ENCODE measurements at places on chromosomes 1 and 21.

DNA sequence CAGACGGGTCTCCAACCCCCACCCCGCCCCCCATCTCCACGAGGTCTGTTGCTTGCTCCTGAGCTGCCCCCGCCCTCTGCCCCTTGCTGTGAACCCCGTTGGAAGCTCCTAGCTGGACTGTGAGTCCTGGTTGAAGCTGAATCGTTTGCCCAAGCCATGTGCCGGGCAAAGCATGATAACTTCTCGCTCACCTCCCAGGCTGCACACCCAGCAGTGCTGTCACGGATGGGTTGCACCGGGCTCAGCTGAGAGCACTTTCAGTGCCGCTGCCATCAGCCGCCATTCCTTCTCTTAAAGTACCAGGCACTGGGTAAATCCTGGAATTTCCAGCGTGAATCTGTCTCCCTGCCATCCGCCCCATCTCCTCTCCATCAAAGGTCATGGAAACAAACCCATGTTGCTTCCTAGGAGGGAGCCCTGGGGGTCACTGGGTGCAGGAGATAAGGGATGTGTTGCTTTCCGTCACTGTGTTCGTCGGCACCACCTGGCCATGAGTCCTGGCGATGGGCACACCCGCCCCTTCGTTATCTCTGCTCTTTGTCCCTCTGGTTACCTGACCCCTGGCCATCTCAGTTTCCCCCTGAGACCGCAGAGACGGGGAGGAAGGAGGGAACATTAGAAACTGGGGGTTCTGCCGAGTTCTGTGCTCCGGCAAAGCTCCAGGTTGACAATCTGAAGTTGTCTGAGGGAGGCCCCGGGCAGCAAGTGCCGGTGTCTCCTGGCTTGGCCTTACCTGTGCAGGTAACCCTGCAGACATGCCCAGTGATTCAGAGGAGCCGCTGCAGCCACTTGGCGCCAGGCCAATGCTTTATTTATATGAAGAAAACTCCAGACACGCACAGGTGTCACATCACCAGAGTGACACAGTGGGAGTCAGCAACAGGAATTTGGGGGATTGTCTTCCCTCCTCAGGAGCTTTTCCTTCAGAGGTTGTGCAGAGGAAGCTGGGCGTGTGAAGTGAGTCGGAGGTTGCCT lies 2.7 kb downstream of the PDE9A start:
- peak; percentile 83 for DNase-seq

GRCh38 chr21:44299458-44300261 lies at the start of gene PFKL:
TSS of gene PFKL (plus strand) at chr21:44300053. CDS start at chr21:44300106, 53 bp downstream.
- DNase-seq = peak; percentile 84

GRCh38 chr1:110548381-110548780 lies 29.4 kb upstream of the KCNA10 start:
- peak; percentile 74 for DNase-seq

DNA sequence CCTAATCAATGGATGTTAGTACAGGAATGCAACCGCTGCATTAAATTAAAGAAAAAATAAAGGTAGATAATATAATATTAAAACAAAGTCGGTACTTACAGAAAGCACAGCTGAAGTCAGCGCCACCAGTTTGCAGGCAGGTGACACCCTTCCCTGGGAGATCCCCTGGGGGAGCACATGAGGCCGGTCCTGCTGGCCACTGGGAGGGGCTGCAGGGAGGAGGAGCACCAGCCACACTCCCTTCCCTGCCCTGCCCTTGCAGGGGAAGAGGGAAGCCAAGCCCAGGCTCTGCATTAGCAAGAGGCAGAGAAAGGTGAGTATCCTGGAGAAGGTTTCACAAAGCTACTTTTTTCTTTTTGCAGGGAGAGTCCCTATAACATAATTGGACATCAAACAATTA lies 507.0 kb downstream of the AJAP1 start:
- DNase-seq = peak; percentile 78

DNA sequence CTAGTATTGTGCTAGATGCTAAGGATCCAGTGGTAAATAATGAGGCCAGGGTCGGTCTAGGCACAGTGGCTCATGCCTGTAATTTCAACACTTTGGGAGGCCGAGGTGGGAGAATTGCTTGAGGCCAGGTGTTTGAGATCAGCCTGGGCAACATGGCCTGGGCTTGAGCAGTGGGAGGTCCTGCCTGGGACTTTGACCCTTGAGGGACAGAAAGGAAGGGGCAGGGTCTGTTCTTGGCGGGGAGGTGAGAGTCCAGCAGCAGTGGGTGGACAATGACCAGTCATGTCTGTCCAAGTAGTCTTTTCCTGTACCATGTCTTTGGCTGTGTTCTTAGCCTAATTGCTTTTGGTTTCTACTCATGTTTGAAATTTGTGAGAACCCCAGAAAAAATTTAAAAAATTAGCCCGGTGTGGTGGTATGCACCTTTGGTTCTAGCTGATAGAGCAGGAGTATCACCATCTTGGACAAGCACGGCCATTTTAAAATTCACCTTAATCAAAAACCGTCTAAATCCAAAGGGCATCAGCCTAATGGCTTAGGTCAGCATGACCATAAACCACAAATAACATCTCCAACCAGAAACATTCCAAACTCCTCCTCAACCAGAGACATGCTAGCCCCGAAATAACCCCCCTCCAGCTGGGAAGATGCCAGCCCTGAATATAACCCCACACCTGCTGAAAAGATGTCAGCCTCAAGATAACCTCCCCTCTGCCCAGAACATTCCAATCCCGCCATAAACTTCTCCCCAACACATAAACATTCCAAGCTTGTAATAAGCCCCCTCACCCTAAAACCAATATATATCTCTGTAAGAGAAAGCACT lies 6.8 kb upstream of the AK2 start:
- DNase-seq = no peak

DNA sequence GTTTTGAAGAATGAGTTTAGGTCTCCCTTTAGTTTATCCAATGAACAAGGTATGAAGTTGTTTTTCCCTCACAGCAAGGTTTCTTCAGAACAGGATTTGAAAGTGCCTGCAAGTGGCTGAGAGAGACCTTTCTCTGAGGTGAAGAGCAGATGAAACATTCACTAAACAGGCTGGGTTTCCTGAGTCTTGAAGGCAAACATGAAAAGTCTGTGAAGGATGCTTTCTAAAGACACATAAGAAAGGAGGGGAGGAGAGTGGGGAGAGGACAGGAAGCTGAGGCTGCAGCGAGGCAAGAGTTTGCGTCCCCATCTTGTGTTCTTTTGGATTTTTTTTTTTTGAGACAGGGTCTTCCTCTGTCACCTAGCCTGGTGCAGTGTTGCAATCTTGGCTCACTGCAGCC lies 95.7 kb upstream of the SIM2 start:
- no peak for DNase-seq

GRCh38 chr1:156768610-156769295 lies 1.4 kb downstream of the PRCC start:
- no peak for DNase-seq

GRCh38 chr1:38062361-38063288 lies 16.0 kb upstream of the POU3F1 start:
- no peak for DNase-seq

GRCh38 chr1:201108614-201109013 lies 3.6 kb downstream of the CACNA1S start:
- DNase-seq = peak; percentile 69

DNA sequence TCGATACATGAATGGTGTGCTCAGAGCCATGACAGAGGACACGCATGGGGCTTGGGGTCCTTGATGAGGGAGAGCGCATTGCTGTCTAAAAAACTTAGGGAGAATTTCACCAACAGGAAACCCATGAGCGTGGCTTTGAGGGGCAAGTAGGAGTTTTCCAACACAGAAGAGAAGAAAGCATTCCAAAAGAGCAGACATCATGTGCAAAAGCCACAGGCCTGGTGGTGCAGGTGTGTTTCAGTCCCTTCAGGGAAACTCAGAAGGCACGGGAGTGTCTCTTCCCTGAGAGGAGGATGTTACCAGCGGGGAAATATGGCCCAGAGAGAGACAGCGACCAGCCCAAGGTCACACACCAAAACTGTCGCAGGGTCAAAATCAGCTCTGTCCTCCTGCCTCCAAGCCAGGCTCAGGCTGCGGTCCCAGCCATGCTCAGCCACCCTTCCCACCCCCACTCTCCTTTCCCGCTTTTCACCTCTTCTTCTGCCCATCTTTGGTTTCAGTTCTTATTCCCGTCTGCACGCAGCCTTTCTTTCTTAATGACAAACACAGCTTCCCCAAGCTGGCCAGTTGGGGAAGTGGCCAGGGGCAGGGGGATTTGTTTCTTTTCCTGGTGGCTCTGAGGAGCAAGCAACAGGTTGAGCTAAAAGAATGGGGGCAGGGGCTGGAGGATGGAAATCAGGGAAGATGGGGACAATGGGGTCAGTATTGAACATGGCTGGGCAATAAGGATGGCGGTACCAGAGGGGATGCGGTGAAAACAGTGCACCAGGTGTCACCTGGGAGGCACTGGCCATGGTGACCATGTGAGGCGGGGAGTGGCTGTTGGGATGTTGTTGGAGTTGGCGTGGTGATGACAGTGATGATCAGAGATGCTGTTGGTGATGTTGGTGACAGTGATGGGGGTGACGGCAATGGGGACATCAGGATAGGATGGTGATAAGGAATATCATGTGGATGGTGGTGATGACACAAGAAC lies 10.3 kb downstream of the LAPTM5 start:
- DNase-seq = no peak

DNA sequence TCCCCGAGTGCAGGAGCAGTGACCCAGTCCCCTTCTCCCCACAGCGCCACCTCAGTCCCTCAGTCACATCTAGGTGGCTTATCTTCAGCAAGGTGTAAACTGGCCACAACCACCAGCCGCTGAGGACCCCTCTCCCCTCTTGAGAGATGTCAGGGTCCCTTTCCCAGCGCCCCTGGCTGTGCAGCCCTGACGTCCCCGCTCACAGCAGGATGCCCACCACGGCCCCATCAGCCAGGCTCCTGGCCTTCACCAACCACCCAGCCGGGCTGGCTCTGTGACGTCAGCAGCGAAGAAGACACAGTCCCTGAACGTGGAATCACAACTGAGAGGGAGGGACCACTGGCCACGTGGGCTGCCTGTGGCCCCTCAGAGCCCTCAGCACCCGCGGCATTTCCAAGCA lies 249.4 kb downstream of the NPHP4 start:
- DNase-seq = no peak

- DNase-seq = no peak
Measured at GRCh38 chr1:9705337-9706093, 54.0 kb downstream of the PIK3CD start.

- no peak for DNase-seq
Measured at GRCh38 chr1:235791532-235792060, 75.1 kb downstream of the LYST start.

DNA sequence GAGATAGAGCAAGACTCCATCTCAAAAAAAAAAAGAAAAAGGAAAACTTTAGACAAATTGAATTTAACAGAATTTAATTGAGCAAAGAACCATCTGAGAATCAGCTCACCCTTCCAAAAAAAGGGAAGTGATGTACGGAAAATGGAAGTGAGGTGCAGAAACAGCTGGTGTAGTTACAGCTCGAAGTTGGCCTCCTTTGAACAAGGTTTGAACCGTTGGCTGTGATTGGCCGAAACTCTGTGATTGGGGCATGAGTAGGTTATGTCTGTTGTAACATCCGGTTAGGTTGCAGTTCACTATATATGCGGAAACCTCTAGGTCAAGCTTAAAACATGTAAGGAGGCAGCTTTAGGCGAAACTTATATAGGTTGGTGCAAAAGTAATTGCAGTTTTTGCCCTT lies 97.9 kb upstream of the KIF26B start:
- DNase-seq = no peak

DNA sequence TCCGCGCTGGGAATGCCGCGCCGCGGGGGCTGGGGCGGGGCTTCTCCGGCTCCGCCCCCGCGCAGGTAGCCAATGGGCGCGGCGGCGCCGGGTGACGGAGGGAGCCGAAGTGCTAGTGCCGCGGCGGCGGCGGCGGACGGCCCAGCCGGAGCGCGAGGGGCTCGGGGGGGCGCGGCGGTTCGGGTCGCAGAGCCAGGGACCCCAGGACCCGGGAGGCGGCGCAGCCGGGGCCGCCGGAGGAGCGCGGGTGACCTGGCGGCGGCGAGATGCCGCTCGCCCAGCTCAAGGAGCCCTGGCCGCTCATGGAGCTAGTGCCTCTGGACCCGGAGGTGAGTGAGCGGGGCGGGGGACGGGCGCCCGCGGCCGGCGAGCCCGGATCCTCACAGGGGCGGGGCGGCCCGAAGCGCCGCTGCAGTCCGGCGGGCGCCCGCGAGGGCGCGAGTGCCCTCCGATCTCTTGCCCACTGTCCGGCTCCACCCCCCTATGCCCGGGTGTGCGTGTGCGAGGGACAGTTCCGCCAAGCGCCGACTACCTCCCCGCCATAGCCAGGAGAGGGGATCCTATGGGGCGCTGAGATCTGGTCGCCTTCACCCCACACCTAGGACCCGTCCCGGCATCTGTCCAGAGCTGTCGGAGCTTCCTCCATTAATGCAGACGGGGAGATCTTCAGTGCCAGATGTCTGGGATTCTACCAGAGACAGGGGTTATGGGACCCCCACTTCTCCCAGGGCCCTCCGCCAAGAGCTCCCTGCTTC lies at the start of gene RPS6KA1:
RPS6KA1 (plus strand) TSS at position 107 of the 755 bp plus-strand sequence; CDS start at position 267, 160 bp downstream.
- DNase-seq = peak; percentile 91

GRCh38 chr1:10046356-10047085 lies 13.8 kb downstream of the UBE4B start:
- DNase-seq = no peak

GRCh38 chr1:178020968-178021640 lies 51.2 kb upstream of the SEC16B start:
- no peak for DNase-seq

GRCh38 chr1:165053351-165053750 lies 303.2 kb downstream of the LMX1A start:
- DNase-seq = peak; percentile 73

GRCh38 chr1:11980676-11980972 lies 380 bp downstream of the MFN2 start:
- no peak for DNase-seq

DNA sequence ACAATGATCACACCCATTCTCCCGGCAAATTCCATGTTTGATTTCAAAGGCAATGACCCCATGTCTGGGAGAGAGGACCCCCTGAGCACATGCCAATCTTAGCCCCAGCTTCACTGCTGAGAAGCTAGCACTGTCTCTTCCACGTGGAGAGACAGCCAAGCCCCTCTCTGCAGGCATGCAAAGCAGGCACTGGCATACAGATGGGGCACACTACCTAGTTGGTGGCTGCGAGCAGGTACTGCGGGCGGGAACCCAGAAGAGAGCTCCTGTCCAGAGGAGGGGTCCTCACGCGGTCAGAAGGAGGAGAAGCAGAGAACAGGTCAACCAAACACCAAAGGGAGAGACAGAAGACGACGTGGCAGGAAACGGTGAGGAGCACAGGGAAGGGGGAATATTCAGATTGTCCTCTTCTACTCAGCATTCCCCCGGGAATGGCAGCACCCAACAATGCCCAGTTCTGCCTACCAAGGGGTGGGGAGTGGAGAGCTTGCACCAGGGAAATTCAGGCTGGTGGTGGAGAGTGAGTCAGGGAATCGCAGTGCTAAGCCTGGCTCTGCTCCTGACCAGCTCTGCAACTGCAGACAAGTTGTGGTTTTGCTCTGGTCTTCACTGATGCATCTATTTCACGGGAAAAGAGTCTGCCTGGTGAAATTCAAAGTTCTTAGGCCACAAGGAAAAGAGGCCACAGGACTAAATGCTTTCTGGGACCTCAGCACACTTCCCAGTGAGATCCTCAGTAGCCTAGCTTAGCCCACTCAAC lies 48.1 kb upstream of the GOLT1A start:
- DNase-seq = no peak

- no peak for DNase-seq
Measured at GRCh38 chr1:172670316-172670715, 11.4 kb downstream of the FASLG start.

Data from endodermal cell (in vitro differentiated cells).